T-cell (primary cell): ENCODE measurements at places on chromosomes 7 and 10. TPM values are rescaled to one million over a fixed set of nuclear protein-coding genes. Genes with fewer than 3 reads are reported as not detected.

Gene MAT1A
- not detected for total RNA-seq

Gene RAMP3
- total RNA-seq: 0.63 TPM

Gene GNAT3
- total RNA-seq: not detected

- no peak for DNase-seq
Measured at GRCh38 chr10:111646021-111646420, 537.5 kb downstream of the GPAM start.

DNA sequence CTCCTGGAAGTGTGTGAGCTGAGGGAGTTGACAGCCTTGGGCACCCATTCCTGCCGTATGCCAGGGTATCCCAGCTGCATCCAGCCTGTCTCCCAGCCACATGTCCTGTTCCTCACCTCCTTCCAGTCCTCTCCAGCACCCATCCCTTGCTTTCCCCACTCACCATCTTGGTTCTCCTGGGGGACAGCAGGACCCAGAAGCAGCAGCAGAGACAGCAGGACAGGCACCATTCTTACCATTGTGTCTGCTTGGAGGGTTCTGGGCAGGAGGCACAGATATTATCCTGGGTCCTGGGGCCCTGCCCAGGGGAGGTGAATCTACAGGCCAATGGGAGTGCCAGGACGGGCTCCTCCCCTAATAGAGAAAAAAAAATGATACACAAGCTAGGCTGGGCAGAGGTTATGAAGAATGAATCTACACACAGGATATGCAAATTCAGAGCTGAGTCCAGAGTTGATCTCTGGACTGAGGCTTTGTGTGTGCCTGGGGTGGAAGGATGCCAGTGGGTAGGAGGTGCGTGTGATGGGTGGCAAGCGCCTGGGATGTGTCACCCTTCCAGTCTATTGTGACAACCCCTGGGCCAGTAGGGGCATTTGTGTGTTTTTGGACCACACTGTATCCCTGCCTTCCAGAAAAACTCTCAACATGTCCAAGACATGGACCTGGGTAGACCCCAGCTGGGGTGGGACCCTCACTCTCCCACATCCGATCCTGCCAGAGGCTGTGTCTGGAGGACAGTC is at the start of gene AZGP1:
AZGP1 (minus strand) TSS at position 250 of the 740 bp plus-strand sequence; CDS start at position 239, 11 bp downstream.
- DNase-seq: no peak

GRCh38 chr10:70328967-70329366 is 45.2 kb upstream of the NPFFR1 start:
- DNase-seq: no peak

GRCh38 chr10:53903756-53904155 is 897.3 kb downstream of the PCDH15 start:
- no peak for DNase-seq

DNA sequence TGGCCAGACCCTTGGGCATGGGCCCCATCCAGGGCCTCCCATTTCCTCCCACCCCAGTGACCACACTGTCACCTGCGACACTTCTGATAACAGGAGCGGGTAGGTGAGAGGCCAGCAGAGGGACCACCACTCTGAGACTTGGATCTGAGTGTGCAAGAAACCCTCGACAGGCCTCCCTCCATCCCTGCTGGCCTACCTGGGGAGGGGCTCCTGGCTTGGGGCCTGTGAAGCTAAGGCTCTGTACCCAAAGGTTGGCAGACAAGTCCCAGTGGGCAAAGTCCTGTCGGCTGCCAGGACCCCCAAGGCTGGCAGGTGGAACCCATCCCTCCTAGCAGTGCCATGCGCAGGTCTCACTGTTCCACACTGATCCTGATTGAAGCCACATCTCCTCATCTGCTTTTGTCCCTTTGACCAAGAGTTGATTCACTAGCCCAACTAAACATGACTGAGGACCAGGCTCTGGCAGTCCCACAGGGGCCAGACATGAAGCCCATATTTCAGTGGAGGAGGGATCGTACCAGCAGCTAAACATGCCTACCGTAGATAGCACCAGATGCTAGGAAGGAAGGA is 1.2 kb upstream of the PGAM2 start:
- DNase-seq: no peak

GRCh38 chr10:122362621-122363020 is 11.9 kb upstream of the PLEKHA1 start:
- no peak for DNase-seq
